ENCODE measurements at places on chromosomes 1 and 21.

DNA sequence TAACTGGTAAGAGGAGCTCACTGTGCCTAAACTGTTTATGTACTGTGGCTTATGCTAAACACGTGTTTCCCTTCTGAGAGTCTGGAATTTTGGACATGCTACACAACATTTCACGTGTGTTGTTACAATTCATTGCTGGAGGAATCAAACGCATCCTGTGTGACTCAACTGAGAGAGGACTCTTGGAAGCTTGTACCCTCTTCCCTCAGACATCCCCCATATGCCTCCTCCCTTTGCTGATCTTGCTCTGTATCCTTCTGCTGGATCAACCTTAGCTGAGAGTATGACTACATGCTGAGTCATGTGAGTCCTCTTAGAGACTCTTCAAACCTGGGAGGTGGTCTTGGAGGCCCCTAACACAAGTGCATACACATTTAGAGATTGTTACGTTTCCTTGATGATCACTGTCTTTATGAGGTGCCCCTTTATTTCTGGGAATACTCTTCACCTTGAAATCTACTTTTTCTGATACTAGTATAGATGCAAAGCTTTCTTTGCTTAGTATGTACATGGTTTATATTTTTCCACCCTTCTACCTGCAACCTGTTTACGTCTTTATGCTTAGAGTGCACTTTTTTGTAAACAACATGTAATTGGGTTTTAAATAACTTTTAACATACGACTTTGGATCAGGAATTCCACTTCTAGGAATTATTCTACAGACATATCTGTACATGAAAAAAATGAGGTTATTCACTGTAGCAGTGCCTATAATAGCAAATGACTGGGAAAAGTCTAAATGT, 8.7 kb downstream of the NPHP4 start:
- no peak for DNase-seq

DNA sequence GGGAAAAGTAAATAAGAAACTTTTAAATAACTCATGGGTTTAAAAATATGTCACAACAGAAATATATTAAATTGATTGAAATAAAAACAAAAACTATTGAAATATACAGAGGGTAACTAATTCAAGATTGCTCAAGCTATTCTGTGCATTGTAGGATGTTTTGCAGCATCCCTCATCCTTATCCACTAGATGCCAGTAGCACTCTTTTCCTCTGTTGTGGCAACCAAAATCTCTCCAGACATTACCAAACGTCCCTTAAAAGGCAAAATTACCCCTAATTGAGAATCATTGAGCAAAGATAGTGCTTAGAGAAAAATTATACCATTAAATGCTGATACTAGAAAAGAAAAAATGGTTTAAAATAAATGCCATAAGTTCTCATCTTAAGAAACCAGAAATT, 682.6 kb downstream of the RWDD3 start:
- no peak for DNase-seq

- no peak for DNase-seq
These were observed 415.4 kb downstream of the TTLL7 start for GRCh38 chr1:83583351-83584014.

- DNase-seq: no peak
These were observed 5.4 kb downstream of the ARHGEF10L start for GRCh38 chr1:17544776-17545350.

DNA sequence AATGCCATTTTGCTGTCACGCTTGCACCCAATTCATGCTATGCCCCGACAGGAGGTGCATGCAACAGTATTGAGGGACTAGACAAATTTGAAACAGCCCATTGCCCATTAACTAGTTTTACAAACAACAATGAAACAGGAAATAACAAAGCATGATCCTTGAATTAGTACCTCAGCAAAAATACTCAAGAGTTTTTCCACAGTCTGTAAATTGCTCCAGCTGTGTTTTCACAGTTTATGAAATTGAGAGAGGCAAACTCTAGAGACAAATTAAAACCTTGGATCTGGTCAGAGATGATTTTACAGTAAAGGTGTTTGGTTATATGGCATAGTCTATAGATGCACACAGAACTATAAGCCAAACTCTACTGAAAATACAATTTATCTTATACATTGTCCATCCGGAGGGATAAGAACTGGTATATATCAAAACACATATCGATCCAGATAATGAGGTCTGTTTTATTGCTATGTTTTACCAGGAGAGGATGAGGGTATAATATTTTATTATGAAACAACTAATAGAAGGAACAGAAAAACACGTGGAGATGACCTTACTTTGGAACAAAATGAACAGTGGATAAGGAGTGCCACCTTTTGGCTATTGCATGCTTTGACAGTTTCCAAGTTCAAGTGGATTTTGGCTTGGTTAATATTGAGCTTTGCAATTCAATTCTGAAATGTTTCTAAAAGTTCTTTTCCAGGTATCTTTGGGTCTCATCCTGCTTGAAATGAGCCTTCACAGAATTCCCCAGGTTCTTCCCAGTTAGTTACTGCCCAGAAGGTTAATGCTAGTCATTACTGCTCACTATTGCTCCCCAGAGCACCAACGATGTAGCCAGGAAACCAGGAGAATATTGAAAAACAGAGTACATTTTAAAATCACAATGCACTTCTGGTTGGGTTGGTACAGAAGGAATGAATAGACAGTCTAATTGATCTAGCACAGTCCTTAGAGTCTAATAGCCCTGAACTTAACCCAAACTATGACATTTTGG, 45.7 kb downstream of the ZC3H11B start:
- no peak for DNase-seq

- DNase-seq: no peak
These were observed 65.3 kb upstream of the MAN1A2 start for GRCh38 chr1:117301901-117302300.

DNA sequence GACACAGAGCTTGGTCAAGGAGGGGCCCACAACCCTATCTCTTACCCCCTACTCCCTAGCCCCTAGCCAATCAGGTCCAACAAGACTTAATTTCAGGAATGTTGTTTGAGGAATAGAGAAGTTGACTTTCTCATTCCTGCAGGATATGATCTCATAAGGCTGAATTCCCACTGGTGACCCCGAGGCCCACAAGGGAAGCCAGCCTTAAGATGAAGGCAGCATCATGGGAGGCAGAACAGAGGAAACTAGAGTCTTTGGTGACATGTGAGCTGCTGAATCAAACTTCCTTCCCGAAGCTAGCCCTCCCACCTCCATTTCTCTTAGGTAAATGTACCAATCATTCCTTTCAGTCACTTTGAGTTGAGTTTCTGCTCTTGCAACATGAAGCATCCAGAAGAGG, 9.1 kb upstream of the PDIK1L start:
- DNase-seq: no peak

- no peak for DNase-seq
These were observed 218.0 kb upstream of the KIAA0040 start for GRCh38 chr1:175410560-175410959.

GRCh38 chr1:118247593-118247992, 62.6 kb upstream of the SPAG17 start:
- DNase-seq: no peak

GRCh38 chr1:230230948-230231773, 164.1 kb downstream of the GALNT2 start:
- no peak for DNase-seq

DNA sequence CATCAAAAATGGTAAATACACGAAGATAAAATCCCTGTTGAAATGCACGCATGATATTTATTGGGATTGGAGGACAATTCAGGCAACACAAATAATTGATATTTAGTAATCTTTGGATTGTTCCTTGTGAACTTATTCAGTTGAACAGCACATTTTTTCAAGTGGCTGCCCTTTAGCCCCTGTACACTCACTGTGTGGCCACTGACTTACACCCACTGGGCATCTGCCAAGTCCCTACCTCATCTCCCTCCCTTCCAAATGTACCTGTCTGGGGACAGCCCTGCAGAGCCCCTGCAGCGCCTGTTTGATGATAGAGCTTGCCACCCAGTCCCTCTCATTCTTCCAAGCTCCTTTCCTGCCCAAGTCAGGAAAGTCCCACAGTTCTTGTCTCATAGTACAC, 154.3 kb downstream of the GLUL start:
- DNase-seq: no peak
